ENCODE measurements at places on chromosomes 3 and 15.

GRCh38 chr15:38323895-38324294 lies 71.3 kb downstream of the SPRED1 start:
- no peak for DNase-seq

DNA sequence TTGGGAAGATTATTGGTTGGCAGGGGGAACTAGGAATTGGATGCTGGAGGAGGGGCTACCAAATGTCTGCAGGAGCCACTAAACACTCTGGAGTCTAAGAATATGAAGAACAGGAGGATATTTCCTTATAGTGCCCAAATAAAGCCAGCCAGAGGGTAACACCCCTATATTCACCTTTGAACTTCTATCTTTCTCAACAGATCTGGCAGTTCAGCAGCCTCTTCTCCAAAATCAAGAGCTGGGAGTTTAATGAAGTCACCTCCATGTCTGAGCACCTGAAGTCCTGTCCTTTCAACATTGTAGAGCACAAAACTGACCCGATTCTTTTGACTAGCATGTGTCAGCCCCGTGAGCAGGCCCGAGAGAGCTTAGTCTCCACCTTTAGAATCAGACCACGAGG lies 33.3 kb downstream of the FBXO40 start:
- DNase-seq = no peak

DNA sequence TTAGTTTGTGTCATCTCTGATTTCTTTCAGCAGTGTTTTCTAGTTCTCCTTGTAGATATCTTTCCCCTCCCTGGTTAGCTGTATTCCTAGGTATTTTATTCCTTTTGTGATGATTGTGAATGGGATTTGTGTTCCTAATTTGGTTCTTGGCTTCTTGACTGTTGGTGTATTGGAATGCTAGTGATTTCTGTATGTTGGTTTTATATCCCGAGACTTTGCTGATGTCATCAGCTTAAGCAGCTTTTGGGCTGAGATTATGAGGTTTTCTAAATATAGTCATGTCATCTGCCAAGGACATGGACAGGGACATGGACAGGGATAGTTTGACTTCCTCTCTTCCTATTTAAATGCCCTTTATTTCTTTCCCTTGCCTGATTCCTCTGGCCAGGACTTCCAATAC lies 35.8 kb downstream of the MYO9A start:
- no peak for DNase-seq

DNA sequence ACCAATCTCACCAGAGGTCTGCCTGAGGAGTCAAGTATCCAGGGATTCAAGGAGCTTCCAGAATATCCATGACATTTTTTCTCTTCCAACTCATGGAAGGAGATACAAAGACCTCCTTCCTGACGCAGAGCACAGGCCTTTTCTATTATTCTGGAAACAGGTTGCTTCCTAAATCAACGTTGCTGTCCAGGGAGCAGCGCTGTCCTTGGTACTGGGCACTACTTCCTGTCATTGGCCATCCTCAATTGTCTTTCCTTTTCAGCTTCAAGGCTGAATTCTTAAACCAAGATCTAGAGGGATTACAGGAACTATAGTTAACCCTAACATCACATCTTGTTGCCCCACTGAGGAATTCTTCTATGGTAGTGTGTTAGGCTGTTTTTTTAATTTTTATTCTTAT lies 50.4 kb upstream of the TBC1D21 start:
- peak; percentile 28 for DNase-seq

DNA sequence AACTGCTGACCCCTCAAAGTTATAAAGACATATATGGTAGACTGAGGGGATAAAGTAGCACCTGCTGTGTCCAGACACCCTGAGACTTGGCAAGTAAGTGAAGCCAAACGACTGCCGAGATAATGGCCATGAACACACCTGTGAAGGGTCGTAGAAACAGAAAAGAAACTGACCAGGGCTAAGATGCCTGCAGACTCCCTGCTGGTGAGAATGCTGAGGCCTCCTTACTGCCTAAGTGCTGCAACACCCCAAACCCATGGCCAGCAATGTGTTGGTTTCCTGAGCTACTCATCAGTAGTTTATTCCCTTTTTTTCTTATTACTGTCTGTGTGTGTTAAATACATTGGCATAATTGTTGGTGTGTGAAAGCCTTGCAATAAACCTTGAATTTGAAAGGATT lies 233.8 kb downstream of the ZNF385D start:
- DNase-seq = no peak

DNA sequence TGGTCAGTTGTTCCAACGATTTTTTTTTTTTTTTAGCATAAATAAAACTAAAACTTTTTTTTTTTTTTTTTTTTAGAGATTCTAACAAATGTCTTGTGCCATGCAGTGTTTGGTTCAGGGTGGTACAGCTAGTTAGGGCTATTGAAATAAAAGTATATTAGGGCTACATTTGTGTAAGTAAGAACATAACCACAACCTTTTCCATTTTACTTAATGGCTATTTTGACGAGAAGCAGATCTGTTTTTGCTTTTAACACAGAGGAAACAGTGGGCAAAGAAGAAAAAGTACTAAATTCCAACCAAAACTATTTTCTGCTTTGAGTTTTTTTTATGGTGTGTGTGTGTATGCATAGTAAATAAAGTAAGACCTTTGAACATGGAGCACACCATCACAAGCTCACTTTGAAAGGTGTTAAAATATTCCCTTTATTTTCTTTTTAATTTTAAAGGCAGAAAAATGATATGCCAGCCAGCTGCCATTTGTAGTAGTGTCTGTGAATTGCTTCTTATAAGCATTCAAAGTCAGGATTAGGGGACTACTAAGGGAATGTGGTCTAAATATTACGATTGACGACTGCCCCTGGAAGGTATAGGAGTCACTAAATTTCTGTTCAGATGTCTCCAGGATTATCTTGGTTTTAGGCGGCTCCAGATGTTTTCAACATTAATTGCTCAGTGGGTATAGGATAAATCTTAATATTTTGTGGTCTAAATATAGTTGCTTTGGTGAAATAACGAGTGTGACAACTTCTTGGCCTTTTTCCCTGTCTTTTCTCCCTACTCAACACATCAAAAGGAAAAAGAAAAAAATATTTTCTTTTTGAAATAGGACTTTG lies 3.1 kb downstream of the RARB start:
- no peak for DNase-seq
